Hindlimb muscle (tissue), 1 donor: ENCODE measurements at places on chromosomes 5 and 9. TPM values are rescaled to one million over a fixed set of nuclear protein-coding genes. Genes with fewer than 3 reads are reported as not detected.

- DNase-seq, result no peak
Measured at GRCh38 chr5:112238473-112238872, 180.6 kb downstream of the EPB41L4A start.

GRCh38 chr9:86946201-86947145, 833 bp downstream of the GAS1 start:
- DNase-seq, result peak; percentile 63

- DNase-seq, result no peak
Measured at GRCh38 chr5:87645224-87645623, 232.5 kb upstream of the CCNH start.

DNA sequence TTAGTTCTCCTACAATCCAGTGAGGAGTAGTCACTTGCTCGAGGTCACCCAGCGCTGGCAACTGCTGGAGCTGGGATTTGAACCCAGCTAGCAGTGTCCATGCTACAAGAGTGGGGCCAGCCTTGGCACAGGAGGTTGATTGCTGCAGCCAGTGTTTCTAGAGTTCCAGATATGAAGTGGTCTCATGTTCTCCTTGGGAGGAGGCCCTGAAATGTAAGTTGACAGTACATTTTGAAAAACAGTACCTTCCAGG, 802 bp downstream of the CCDC107 start:
- no peak for DNase-seq

- DNase-seq, result peak; percentile 59
Measured at GRCh38 chr5:154276973-154277331, 86.4 kb downstream of the GALNT10 start.

SPINK6 gene
- polyA plus RNA-seq, result not detected

LPAR1 gene
- polyA plus RNA-seq, result 30.1 TPM

PCDHGB6 gene
- polyA plus RNA-seq, result 4.0 TPM
